Colonic mucosa (tissue), 4 donors: ENCODE measurements at places on chromosomes 12 and 14.
A peak's percentile ranks its signal among the peaks of the same experiment; 100 is the strongest.

DNA sequence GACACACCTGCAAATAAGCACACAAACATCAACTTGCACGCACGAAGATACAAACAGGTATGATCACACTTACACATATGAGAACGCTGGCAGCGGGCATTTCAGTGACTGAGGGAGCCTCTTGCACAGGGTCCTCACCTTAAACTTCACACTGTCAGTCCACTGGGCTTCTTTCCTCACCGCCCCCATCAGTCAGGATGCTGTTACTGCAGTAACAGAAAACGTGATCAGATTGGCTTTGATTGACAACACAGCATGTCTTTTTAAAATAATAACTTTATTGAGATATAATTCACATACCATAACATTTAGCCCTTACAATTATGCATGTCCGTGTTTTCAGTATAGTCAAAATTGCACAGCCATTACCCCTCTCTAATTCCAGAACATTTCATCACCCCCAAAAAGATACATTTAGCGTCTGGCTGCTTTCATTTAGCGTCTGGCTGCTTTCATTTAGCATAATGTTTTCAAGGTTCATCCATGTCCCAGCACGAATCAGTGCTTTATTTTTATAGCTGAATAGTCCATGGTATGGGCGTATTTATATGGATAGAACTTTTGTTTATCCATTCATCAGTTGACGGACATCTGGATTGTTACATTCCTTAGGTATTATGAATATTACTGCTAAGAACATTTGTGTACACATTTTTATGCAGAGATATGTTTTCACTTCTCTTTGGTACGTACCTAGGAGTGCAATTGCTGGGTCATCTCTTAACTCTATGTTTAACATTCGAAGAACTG, 8.4 kb downstream of the CCDC197 start:
- no peak for DNase-seq

DNA sequence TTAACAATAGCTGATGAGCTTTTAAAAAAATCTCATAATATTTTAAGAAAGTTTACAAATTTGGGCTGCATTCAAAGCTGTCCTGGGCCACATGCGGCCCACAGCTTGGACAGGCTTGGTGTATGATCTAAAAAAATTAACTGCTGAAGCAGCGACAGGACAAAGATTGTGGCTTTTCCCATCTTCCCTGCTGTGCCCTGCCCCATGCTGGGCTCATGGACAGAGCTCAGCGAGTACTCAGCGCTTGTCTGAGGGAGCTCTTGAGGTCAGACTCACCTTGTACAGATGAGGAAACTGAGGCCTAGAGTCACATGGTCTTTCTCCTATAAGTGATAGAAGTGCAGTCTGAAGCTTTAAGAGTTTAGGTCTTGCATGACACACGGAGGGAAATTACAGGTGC, 15.0 kb downstream of the EVL start:
- DNase-seq: no peak

GRCh38 chr12:52249511-52250047, 16.5 kb downstream of the KRT7 start:
- no peak for DNase-seq

DNA sequence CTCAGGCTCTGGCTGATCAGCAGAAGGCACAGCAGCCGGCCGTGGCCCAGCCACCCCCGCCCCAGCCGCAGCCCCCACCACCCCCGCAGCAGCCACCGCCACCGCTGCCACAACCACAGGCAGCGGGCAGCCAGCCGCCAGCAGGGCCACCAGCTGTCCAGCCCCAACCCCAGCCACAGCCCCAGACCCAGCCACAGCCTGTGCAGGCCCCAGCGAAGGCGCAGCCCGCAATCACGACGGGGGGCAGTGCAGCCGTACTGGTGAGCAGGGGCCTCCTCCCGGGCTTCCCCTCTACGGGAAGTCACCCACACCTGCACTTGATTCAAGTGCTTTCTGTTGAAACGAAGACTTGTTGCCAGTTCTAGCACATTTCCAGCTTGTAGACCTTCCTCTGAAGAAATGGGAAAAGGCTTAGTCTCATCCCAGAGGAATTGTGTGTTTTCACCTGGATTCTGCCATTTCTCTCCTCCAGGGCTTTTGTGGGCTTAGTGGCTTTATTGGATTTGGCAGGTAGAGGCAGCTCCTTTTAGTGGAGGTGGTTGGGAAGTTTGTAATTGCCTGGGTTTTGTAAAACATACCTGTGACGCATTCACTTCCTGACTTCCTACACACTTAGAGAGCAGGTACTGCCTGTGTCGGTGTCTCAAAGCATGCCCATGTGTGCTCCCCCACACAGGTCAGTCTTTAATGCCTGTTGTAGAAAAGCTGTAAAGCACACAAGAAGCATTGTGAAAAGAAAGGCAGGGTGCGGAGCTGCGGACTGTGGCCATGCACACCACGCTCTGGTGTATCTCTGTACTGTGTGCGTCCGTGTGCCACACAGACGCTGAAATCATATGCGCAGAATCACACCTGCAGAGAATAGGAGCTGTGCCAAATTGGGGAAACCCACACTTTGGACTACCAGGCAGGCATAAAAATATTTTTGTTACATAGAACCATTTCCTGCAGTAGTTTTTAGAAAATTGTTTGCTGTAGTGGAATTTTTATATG, 90.5 kb downstream of the DDX51 start:
- no peak for DNase-seq

GRCh38 chr12:84696281-84696680, 216.3 kb downstream of the SLC6A15 start:
- DNase-seq: no peak

DNA sequence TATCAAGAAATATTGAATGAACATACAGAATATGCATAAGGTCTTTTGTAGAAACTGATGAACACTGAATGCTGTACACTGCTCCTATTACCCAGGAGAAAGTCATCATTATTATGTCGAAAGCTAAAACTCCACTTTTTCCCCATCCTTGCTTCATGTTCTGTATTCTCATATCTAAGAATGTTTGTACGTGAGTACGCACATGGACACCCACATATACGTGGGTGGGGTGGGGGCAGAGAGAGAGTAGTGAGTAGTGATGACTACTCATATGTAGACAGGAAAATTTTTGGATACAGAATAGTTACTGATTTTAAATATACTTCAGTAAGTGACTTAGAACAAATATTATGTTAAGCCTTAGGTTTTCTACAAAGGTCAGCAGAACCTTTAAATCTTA, 75.1 kb downstream of the FERMT2 start:
- no peak for DNase-seq

DNA sequence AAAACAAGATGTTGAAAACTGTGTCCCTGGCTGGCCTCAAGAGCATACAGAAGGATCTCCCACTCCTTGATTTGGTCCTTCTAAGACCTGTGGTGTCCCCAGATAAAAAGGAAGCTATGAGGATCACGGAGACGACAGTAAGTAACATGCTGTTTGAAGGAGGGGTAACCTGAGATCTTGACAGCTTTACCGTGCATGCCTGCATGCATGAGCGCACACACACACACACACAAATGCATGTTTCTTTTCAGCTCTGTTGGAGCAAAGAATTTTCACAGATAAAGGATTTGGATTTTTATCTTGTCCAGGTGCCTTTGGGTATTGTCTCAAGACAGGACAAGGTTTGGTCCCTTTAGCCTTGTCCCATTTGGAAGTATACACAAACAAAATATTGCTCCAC, 411.6 kb upstream of the CCDC196 start:
- no peak for DNase-seq

DNA sequence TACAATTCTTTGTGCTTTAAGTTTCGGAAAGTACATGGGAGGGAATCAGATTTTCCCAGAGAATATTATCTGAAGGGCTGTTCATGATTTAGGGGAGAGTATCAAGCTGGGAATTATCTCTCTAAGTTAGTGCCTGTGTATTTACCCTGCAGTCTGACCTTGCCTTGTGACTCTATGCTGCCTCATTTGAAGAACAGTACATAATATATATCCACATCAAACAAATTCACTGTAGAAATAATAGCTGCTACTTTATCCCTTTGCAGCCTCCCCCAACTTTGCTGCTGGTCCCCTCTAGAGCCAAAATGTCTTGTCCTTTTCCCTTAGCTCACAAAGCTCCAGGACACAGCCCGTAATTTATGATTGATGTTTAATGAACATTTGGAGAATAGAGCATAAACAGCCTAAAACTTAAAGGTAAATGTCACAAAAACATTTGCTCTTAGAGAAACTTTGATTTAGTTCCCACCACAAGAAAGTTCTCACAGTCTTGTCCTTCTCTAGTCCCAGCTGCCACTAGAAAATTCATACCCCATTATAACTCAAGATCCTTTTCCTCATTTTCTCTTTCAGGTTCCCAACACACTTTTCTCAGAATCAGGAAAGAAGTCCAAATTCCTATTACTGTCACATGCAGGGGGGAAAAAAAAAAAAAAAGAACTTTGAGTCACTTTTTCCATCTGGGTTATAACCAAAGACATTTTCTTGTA, 1009.6 kb downstream of the FLRT2 start:
- no peak for DNase-seq

DNA sequence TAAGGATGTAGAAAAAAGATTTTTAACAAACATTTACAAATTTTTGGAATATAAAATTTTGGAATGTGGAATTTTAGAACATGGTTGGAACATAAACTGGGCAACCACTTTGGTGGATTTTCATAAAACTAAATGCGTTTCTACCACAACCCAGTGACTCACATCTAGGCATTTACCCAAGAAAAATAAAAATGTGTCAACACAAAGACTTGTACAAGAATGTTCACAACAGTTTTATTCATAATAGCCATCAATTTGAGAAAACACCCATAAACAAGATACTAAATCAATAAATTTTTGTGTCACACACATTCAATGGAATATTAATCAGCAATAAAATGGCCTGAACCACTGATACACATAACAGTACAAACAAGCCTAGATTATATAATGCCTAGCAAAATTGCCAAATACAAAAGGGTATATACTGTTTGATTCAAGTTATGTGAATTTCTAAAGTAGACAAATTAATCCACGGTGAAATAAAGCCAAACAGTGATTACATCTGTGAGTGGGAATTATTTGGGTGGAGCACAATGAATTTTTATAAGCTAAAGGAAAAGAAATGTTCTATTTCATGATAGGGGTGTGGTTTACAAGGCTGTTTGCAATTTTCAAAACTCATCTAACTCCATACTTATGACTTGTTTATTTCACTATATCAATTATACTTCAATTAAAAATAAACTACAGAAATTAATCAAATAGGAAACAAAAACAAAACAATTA, 415.2 kb upstream of the OR4E1 start:
- no peak for DNase-seq

- DNase-seq: no peak
Measured at GRCh38 chr14:56555921-56556570, 23.6 kb upstream of the TMEM260 start.

- peak; percentile 74 for DNase-seq
Measured at GRCh38 chr12:13044002-13044905, at the start of gene FAM234B. Gene FAM234B, plus strand, starts transcription at chr12:13044381. Its CDS starts 23 bp downstream, at chr12:13044404.

DNA sequence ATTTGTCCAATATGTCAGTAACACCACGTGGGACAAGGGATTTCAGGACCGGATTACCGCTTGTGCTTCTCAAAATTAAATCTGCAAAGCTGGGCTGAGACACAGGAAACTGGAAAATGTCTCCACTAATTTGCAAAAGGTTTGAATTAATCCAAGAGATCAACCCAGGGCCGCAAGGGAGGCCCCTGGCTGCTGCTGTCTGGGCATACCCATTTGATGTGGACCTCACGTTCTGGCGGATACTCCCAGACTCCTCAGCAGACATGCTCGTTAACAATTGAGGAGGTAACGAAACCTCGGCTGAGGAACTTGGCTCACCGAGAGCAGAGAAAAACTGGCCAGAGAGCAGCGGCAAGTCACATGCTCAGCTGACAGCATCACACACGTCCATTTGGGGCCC, 180.6 kb downstream of the SLC15A4 start:
- DNase-seq: no peak

DNA sequence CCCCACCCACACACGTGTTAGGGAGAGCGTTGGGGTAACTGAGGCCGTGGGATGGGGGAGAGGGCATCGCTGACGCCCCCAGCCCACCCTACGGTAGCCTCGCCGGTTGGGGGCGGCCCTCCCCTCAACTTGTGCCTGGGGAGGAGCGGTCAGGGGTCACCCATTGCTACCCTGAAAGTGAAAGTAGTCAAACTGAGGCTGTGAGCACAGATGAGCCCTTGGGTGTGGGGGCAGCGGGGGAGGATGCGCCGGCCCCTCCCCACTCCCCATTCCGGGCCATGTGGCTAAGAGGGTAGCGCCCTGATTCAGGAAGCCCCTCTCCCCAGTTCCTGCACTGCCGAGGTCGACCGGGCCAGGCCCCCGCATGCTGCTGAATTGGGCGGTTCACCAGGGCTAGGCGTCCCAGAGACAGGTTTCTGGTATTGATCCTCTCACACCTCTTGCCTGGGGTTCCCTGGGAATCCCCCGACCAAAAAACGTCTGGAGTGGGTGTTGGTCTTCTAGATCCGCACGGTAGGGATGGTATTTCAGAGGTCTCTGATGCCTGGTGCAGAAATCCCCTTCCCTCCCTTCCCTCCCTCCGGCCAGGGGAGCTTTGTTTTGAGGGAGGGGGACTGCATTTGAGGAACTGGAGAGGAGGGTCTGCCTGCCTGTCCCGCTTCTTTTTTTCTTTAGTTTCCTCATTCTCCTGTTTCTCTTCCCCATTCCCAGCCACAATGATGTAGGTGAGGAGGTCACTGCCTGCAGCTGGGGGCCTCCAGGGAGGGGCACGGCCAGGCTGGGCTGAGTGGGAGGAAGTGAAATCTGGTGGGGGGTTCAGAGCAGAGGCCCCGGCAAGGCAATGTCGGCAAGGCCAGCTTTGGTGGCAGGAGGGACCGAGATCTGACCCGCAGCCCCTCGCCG, 1.0 kb downstream of the SH2B3 start:
- peak; percentile 43 for DNase-seq

- DNase-seq: peak; percentile 45
Measured at GRCh38 chr12:89333564-89334252, 18.6 kb downstream of the DUSP6 start.

DNA sequence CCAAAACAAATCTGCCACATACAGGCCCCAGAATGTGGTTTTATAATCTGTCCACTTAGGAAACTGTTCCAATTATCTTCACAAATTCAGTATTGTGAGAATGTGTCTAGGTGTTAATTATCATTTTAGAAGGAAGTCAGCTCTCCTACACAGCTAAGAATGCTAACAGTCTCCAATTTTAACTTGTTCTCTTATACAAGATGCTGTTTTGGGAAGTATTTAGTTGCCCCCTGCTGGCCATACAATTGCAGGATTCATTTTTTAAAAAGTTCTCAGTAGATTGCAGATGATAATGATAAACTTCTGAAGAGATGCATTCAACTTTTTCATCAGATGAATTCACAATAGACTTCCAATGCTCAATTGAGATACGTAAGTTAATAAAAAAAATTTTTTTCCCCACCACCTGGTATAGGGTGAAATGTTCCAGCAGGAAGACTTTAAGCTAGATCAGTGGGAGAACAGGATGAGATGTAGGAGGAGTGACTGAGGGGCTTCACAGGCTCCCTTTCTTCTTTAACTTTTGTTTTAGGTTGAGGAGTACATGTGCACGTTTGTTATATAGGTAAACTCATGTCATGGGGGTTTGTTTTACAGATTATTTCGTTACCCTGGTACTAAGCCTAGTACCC, 27.3 kb upstream of the OSBPL8 start:
- DNase-seq: peak; percentile 32

GRCh38 chr14:105664691-105665090, 138.3 kb downstream of the TMEM121 start:
- DNase-seq: no peak

DNA sequence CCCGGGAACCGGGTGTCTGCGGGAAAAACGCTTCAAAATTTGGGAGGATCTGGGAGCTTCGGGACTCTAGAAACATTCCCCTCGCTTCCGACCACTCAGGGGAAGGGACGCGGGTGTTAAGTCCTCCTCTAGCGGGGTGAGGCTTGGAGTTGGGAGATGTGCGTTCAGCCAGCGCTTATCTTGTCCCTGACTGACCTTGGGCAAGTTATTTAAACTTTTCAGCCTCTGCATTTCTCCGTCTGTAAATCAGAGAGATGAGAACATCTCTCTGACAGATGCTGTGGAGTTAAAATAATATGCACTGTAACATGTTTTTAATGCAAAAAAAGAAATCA, 76.9 kb upstream of the ANO4 start:
- DNase-seq: no peak
